ENCODE measurements at places on chromosomes 5 and 9. TPM values are rescaled to one million over a fixed set of nuclear protein-coding genes. Genes with fewer than 3 reads are reported as not detected.

DNA sequence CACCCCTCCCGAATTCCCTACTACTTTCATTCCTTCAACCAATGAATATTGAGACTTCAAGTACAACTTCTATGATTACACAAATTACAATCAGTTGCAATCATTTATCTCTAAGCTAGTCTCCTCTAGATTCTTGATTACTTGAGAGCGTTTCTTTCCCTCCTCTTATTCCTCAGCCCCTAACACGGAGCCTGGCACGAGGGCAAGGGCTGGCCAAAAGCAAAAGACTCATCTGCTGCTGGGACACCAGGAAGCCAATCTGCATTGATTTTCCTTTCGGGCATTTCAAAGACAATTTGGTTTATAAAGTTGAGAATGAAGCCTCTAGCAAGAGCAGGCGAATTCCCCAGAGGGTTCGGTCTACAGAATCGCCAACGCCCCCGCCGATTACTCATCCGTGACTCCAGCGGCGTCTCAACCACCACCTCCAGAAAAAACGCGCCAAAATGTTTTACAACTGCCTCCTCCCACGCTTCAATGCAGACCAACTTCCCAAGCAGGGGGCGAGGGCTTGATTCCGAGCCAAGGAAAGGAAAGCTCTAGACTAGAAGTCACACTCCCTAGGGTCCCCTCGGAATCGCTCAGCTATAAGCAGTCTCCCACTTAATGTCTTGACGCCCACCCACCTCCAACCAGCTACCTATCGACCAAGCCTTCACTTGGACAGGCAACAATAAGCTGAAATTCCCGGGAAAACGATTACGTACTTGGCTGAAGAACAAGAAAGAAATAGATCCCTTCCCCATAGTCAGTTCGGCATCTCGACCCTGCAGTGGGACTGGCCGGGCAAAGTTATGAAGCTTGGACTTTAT, 1.5 kb downstream of the PCSK1 start:
- H3K27ac ChIP-seq, result no peak overlapping the region
- peaks cover 12% of the 10 kb centered on the region for H3K4me1 ChIP-seq
- H3K27me3 ChIP-seq, result peaks cover 18% of the 10 kb centered on the region

- no peaks in the 10 kb centered on the region for H3K36me3 ChIP-seq
- no peaks in the 10 kb centered on the region for H3K27me3 ChIP-seq
- DNase-seq, result no peak
- H3K4me1 ChIP-seq, result no peaks in the 10 kb centered on the region
- H3K27ac ChIP-seq, result no peak overlapping the region
These were observed 524.5 kb upstream of the CLINT1 start for GRCh38 chr5:158383486-158383885.

GRCh38 chr5:35030426-35031100, 17.2 kb downstream of the AGXT2 start:
- DNase-seq, result peak; percentile 6
- no peak overlapping the region for H3K27ac ChIP-seq
- no peaks in the 10 kb centered on the region for H3K36me3 ChIP-seq
- H3K4me3 ChIP-seq, result no peak overlapping the region

DNA sequence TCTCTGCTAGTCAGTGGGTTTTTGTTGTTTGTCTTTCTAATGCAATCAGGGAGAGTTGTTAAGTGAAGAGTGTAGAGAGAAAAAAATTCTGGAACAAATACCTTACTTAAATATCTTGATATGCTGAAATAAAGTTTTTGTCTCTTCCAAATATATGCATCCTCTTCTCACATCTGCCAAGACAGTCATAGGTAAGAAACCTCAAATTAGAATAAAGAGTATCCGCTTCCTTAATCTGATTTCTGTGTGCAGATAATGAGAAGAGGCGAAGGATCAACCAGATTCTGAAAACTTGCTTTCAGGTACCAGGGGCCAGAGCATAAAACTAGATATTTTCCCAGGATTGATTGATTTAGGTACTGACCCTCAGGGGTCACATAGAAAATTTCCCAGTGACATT, 11.3 kb upstream of the IL6ST start:
- no peaks in the 10 kb centered on the region for H3K36me3 ChIP-seq
- no peak for DNase-seq
- no peak overlapping the region for H3K4me3 ChIP-seq
- H3K27ac ChIP-seq, result no peak overlapping the region
- H3K4me1 ChIP-seq, result no peaks in the 10 kb centered on the region

DNA sequence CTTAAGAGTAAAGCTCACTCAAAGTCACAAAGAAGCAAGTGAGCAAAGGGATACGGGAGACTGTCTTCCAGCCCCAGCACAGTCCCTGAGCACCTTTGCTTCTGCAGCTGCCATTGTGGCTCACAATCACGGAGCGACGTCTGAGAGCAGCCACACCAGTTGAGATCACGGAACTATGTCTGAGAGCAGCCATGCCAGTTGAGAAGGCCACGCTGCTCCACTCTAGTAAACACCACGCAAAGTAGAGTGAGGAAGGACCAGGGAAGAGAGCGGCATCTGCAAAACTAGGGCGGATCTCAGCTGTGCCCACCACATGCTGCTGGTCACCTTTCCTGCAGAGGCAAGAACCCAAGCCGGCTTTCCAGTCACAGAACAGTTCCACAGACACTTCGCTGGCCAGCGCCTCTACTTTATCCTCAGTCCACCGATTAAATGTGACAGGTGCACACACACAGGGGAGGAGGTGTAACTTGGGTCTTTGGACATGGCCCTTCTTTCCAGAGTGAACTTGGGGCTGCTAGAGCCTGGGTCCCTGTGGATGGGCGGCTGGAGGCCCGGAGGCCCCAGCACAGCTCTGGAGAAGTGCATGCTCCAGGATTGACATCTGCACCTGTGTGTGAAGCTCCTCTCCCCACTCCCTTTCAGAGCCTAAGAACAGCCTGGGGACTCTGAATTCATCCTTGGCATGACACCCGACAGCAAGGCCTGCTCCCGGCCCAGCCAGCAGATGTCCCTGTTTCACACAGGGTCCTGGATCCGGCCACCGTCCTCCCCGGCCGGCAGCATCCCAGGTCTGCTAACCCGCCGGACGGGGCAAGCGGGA, 324.9 kb upstream of the IRX4 start:
- no peak overlapping the region for H3K27ac ChIP-seq
- H3K4me3 ChIP-seq, result no peak overlapping the region
- no peaks in the 10 kb centered on the region for H3K4me1 ChIP-seq
- no peaks in the 10 kb centered on the region for H3K27me3 ChIP-seq

GRCh38 chr5:132056610-132057497, 3.6 kb upstream of the IL3 start:
- no peak overlapping the region for H3K4me3 ChIP-seq
- no peaks in the 10 kb centered on the region for H3K36me3 ChIP-seq
- H3K4me1 ChIP-seq, result no peaks in the 10 kb centered on the region

- H3K27ac ChIP-seq, result no peak overlapping the region
- H3K27me3 ChIP-seq, result peaks cover 32% of the 10 kb centered on the region
- H3K4me3 ChIP-seq, result no peak overlapping the region
- DNase-seq, result no peak
These were observed 124.4 kb upstream of the NMUR2 start for GRCh38 chr5:152529440-152529839.

DNA sequence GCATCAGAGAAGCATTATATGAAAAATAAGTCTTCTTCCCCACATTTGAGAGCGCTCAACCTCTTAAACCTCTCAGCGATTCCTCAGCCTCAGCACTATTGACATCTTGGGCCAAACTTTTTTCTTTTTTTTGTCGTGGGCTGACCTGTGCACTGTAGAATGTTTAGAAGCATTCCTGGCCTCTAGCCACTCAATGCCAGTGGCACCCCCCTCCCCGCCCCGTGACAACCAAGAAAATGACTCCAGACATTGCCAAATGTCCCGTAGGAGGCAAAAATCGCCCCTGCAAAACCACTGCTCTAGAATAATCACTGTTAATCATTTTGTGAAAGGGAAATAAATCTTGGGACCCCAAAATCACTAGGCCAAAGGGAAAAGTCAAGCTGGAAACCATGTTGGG, 129.1 kb upstream of the BOD1 start:
- H3K27me3 ChIP-seq, result no peaks in the 10 kb centered on the region
- no peak overlapping the region for H3K27ac ChIP-seq
- no peaks in the 10 kb centered on the region for H3K36me3 ChIP-seq
- H3K4me1 ChIP-seq, result no peaks in the 10 kb centered on the region
- no peak for DNase-seq
- no peak overlapping the region for H3K4me3 ChIP-seq

- no peak overlapping the region for H3K4me3 ChIP-seq
- H3K27me3 ChIP-seq, result no peaks in the 10 kb centered on the region
- H3K4me1 ChIP-seq, result no peaks in the 10 kb centered on the region
These were observed 600.5 kb downstream of the NR2F1-AS1 start for GRCh38 chr5:92980491-92980890.

DNA sequence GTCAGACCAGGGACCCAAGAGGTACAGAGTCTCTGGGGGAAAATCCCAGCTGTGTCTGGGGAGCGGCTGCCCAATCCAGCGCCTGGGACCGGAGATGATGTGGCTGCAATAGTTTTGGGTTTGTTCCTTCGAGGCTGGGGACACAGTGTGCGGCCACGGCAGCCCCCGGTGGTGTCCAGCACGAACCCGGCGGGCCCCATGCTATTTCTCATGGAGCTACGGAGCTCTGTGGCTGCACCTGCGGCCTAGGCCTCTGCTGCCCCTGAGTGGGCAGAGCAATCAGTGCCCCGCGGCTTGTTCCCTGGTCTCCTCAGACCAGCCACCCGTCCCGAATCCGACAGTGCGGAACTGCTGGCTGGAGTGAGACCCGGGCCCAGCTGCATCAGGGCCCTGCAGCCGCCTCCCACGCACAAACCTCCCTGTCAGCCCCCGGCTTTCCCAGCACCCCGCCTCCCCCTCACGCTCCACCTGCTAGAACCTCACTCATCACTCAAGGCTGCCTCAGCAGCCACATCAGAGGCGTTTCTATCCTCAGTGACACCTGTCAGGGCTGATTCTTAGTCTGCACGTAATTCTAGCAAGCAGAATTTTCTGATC, 29.0 kb downstream of the SARDH start:
- DNase-seq, result no peak
- H3K27me3 ChIP-seq, result no peaks in the 10 kb centered on the region
- no peak overlapping the region for H3K27ac ChIP-seq
- H3K4me1 ChIP-seq, result peaks cover 17% of the 10 kb centered on the region

GRCh38 chr5:119410448-119411159, 41.7 kb upstream of the HSD17B4 start:
- peaks cover 10% of the 10 kb centered on the region for H3K4me1 ChIP-seq
- H3K36me3 ChIP-seq, result no peaks in the 10 kb centered on the region
- H3K27ac ChIP-seq, result no peak overlapping the region
- DNase-seq, result no peak

- H3K4me1 ChIP-seq, result no peaks in the 10 kb centered on the region
- no peak overlapping the region for H3K4me3 ChIP-seq
- peaks cover 7% of the 10 kb centered on the region for H3K36me3 ChIP-seq
- no peak for DNase-seq
- H3K27ac ChIP-seq, result no peak overlapping the region
These were observed 10.5 kb downstream of the BRD3 start for GRCh38 chr9:134057307-134057657.

DNA sequence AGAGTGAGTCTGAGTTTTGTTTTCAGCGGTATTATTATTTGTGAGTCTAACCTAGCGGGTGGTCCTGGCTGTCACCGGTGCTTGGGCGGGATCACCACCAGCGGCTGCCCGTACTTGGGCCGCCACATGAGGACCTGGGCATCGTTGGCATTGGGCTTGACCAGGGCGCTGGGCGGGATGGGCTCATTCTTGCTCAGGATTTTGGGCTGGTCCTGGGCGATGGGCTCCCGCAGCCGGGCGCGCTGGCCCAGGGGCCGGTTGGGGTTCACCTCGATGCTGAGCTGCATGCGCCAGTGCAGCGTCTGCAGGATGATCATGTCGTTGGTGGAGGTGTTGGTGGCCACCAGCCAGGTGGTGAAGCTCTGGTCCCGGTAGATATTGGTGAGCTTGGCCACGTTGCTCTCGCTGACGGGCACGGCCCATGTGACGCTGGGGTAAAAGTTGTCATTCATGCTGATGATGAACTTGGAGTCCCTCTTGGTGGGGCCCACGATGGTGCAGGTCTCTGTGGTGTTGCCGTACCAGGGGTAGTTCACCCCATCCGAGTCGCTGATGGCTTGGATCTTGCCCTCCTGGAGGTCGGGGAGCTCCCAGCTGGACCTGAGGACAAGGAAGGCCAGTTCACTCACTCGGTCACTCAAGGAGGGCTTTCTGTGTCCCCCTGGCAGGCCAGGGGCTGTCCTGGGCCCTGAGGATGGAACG, 15.4 kb downstream of the FAM78A start:
- H3K27me3 ChIP-seq, result no peaks in the 10 kb centered on the region
- no peak overlapping the region for H3K4me3 ChIP-seq
- H3K4me1 ChIP-seq, result peaks cover 22% of the 10 kb centered on the region
- H3K27ac ChIP-seq, result no peak overlapping the region
- no peak for DNase-seq

DNA sequence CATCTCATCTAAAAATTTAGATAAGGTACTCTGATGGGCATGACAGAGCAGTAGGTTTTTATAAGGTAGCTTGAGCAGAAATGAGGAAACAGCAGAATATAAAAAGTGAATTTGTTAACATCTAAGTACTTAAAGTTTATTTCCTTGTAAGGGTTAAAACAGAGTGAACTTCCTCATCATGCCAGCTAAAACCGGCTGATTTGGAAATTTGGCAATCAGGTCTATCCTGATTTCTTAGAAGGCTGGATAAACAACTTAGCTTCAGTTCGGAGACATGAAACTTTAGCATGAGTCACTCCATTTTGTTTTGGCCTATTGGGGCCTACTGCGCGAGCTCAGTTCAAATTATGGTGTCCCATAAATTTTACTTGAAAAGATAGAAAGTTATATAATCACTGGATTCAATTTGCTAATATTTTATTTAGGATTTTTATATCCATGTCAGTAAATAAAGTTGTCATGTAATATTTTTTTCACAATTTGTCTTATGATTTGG, 241.6 kb upstream of the RORB start:
- H3K27ac ChIP-seq, result no peak overlapping the region
- no peak overlapping the region for H3K4me3 ChIP-seq
- H3K27me3 ChIP-seq, result no peaks in the 10 kb centered on the region
- DNase-seq, result no peak
- H3K36me3 ChIP-seq, result no peaks in the 10 kb centered on the region
- H3K4me1 ChIP-seq, result no peaks in the 10 kb centered on the region

DNA sequence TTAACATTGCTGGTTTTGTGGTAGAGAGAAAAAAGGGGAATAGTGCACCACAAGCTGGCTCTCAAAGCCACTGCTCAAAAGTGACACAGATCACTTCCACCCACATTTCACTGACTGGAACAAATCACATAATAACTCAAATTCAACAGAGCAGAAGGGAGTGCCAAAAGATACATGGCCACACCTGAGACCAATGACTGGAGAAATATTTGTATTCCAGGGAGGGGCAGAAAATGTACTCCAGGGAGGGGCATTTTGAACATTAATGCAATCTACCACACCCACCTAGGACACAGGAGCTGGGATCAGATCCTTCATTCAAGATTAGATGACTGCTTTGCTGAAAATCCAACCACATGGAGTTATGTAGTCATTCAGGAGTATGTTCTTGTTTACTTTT, 44.8 kb upstream of the ALDOB start:
- no peak for DNase-seq

The SLC25A2 gene
- total RNA-seq, result 0.88 TPM

The GRAMD2B gene
- total RNA-seq, result 2.6 TPM

The C5 gene
- 4.4 TPM for total RNA-seq
